Activated T-cell treated with anti-CD3 and anti-CD28 coated beads for 4 hours (primary cell): ENCODE measurements at places on chromosomes 12 and 14.

DNA sequence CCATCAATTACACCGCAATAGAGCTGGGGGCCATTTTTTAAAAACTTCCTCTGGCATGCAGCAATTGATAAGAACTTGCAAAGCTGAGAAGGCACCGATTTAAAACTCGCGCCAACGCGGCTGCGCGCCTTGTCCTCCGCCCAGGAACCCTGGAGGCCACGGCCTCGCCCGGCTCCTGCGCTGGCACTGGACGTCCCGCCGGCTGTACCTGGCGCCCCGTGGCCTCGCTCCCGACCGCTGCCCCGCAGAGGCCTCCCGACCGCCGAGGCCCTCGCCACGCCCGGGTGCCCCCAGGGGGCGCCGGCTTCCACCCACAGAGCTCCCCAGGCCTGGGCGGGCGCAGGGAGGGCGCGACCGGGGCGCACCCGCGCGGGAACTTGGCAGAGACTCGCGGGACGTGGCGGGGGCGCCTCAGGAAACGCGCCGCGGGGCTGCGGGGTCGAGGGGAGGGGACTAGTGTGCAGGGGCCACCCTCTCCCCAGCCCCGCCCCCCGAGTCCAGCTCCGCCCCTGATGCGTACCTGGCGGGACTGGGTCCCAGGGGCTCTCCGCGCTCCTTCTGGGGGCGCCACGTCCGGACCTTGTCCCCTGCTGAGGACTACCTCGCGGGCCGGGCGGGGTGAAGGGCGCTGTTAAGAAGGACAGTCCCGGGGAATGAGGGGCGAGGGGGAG lies 65.7 kb downstream of the TNFAIP2 start:
- no peak for DNase-seq

- no peak for DNase-seq
These were observed 50.6 kb downstream of the DUSP16 start for GRCh38 chr12:12511895-12512711.

- DNase-seq, result no peak
These were observed 3.9 kb upstream of the PPP1R1A start for GRCh38 chr12:54592316-54592715.

GRCh38 chr12:79954037-79954610 lies 19.2 kb upstream of the PPP1R12A start:
- DNase-seq, result no peak

DNA sequence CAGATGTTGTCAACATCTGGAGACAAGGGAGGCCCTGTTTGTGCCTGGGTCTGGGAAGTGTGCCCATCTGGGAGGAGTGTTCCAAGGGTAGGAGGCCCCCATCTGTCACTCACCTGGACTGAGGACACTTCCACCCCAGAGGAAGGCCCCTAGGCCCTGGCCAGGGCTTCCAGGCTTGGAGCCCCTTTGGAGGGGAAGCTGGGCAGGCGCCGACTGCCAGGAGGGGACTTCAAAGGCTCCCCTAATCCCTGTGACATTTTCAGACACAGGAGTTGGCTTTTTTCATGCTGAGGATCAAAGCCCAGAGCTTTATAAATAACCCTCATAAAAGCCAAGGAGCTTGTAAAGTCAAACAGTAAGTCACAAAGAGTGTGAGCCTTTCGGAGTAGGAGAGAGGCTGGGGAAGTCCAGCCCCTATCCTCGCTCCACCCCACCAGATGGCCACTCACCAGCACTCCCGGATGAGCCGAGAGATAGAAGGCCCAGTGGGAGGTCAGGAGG lies 17.6 kb upstream of the FAM222A start:
- DNase-seq, result no peak

DNA sequence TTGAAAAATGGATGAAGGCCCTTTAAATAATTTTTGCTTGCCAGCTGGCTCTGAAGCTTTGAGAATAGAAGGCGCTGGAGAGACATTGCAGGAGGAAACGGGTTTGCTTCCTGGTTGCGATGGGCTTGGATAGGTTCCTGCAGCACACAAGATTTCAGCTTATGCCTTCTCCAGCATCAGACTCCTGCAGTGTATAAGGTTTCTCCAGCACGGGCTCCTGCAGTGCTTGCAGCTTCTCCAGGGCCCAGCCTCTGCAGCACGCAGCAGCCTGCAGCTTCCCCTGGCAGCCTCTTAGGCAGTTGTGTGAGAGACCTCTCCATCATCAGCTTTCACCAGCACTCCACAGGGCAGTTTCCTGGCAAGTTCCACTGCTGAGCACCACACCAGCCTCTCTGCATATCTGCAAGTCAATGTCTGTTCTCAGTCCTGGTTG lies 78.7 kb upstream of the ZDHHC17 start:
- no peak for DNase-seq
